ENCODE measurements at places on chromosomes 7 and 10.

- DNase-seq: peak; percentile 70
Measured at GRCh38 chr10:69318867-69319727, 40.8 kb downstream of the HK1 start.

- DNase-seq: no peak
Measured at GRCh38 chr10:101736666-101737065, 39.2 kb downstream of the FGF8 start.

DNA sequence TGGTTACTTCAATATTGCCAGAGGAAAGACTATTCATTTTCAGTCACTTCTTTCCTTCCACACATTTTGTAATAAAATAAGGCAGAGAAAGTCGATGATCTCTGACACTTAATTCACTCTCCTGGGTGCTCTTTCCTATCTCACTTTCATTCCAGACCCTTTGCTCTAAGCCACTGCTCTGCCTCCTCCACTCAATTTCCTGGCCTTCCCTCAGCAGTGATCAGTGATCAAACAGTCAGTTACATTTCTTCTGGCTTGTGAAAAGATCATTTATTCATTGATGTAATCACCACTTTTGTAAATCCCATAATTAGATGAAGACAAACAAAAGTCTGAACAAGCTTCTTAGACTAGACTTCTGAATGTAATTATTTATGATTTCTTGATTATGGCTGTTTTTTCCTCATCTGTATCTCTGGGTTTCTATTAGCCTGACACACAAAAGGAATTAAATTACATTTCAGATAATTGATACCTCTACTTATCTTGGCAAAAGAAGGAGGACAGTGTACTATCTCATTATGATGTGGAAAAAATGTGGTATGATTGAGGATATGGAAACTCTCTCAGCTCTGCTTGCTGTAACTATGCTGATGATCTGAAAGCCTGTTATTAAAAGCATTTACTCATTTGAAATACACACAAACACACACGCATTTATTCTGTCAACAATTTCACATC, 1102.3 kb downstream of the GRM8 start:
- no peak for DNase-seq

GRCh38 chr10:119306986-119307392, 99.6 kb downstream of the GRK5 start:
- DNase-seq: no peak

GRCh38 chr7:40765639-40766038, 630.8 kb downstream of the SUGCT start:
- DNase-seq: no peak

DNA sequence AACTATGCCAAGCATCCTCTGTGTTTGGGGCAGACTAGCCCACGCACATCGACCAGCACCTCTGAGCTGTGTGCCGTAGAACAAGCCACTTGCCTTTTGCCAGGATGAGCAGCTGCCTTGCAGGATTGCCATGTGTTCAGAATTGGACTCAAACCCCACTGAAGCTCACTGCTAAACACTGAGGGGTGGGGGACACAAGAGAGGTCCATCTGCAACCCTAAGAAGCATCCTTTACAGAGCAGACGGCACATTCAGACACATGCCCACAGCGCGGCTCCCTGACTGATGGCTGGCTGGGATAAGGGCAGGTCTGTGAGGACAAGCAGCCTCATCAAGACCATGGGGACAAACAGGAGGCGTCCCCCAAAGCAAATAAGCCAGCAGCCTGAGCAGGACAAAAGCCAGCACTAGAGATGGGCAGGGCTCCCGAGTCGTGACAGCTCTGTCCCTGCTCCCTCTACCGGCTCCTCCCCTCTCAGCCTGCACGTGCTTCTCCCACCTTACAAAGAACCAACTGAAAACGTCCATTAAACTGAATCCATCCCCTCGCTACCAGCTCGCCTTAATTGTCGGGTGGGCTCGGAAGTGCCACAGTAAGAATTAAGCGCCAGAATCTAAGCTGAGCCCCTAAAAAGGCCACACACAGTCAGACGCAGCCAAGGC, 114.2 kb downstream of the PRKAG2 start:
- no peak for DNase-seq

GRCh38 chr7:101586078-101586905, 42.8 kb downstream of the MYL10 start:
- DNase-seq: no peak

DNA sequence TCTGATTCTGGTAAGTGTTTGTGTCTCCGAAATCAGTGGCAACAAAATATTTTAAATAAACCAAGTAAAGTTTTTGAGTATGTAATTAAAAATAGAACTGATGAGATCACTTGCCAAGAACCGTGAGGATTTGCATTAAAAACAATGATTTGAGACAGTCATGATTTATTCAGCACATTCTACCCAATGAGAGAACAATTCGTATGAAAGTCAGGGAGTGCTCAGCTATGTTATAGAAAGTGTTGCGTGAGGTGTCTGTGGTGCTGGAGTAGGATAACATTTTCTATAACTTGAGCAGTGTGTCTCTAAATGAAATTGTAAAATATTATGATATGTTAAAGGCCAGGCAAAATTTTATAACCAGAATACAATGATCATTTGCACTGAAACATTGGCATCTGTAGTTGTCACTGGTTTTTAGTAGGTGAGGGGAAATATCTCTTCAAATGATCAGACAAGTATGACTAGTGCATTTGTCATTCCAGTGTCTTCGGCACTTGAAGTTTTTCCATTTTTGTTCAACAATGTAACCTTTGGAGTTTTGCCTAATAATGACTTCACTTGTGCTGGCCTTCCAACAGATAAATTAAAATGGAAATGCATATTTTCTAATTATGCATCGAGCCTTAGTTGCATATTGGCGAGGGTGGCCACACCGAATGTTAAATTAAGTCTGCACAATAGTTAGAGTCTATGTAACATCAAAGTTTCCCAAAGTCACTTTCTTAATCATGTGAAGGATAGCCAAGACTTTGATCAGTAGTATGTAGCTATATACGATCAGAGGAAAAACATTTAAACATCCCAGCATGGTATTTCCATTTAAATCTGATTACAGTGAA, 335.9 kb downstream of the GFRA1 start:
- no peak for DNase-seq

- no peak for DNase-seq
Measured at GRCh38 chr7:133822868-133823552, 304.1 kb upstream of the LRGUK start.

- no peak for DNase-seq
Measured at GRCh38 chr7:31478721-31479120, 35.2 kb upstream of the ITPRID1 start.

DNA sequence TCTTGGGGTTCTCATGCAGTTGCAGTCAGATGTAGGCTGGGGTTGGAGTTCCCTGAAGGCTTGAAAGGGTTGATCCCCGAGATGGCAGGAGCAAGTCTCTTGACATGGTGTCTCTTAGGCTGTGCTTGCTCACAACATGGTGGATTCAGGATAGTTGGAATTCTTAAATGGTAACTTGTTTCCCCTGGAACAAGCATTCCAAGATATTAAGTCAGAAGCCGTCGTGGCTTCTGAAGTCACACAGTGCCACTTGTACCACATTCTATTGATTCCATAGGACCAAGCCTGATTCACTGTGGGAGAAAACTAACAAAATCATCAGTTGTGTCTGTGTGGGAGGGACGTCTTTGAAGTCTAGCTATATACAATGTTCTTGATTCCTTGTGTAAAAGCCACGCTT, 3.5 kb upstream of the SLC35B4 start:
- DNase-seq: no peak

GRCh38 chr7:108062250-108063014, 59.5 kb upstream of the LAMB1 start:
- DNase-seq: no peak

DNA sequence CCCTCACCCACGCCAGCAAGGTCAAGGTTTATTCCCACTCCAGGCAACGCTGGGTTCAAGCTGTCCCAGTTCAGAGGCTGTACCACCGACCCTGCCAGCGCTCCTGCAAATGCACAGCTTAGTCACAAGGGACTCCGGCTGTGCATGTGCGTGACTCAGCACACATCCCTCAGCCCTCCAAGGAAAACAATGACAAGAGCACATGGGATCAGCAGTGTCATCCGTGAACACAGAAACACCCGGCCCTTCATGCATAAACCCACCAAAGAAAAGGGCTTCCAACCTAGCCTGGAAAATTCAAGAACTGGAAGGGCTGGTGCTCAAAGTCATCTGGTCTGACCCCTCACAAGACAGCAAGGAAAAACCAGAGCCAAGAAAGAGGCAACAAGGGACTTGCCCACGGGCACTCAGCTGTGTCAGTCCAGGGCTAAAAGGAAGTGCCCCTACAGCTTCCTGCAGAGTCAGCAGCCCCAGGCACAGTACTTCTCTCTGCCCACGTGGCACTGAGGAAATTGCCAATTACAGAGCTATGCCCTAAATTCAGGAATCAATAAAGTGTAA, 106.1 kb downstream of the KCNMA1 start:
- no peak for DNase-seq

GRCh38 chr7:142733271-142733670, 16.0 kb upstream of the PRSS1 start:
- DNase-seq: no peak

DNA sequence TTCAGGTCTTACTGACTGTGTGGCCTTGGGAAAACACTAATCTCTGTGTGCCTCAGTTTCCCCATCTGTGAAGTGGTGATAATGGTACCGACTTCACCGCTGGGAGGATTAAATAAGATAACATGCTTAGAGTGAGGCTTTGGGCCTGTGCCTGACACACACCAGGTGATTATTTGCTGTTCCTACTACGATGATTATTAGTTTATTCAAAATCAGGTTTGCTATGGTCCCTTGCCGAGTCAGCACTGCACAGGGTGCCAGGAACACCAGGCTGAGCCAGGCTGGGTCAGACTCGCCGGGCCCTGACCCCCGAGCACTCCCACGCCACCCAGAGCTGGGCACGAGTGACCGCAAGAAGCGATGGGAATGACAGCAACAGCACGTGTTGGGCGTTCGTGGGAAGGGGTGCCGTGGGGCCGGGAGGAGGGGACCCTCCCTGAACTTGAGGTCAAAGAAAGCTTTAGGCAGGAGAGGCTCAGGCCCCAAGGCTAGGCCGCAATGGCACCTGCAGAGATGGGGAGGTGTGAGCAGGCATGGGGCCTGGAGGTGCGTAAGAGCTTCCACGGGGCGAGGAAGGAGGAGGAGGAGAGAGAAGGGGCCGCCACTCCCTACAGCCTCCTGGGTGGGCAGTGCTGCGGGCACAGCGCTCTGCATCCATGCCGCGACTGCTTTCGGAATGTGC, 325.4 kb downstream of the DNAJB6 start:
- no peak for DNase-seq

GRCh38 chr7:37781156-37781555, 67.2 kb upstream of the NME8 start:
- DNase-seq: no peak

GRCh38 chr7:30843741-30844482, 67.7 kb upstream of the AQP1 start:
- DNase-seq: no peak

DNA sequence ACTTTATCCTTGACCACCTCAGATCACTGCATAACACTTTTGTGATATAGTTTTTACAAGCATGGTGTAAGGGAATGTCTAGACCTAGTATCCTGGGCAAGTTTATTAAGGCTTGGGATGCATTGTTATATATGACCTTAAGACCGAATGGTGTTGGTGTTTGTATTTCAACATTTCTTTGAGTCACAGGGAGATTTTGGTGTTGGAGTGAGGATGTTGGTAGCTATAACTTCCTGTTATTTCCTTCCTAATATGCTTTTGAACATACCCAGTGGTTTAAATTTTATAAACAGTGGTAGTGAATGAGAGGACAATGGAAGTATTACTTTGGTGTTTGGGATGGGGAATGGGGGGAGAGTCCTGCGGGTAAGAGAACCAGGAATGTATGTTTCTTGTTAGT, 2.6 kb downstream of the EXOC4 start:
- DNase-seq: no peak

- DNase-seq: no peak
Measured at GRCh38 chr10:50536617-50537240, 87.0 kb downstream of the SGMS1 start.

DNA sequence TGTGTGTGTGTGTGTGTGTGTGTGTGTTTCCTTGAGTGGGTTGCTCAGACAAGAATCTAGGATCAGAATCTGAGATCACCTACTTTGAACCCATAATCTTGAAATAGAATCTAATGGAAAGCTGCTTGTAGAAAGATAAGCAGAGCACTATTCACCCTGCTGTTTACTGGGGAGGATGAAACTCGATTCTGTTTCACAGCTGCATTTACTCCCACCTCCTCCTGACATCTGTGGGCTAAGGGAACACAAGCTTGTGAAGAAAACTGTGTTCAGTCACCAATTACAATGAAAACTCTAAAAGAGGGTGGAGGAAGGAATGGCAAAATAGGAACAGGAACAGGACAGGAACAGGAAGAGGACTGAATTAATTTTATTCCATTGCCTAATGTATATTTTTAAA, 269.5 kb downstream of the TSPAN12 start:
- no peak for DNase-seq

- no peak for DNase-seq
Measured at GRCh38 chr10:97123765-97124164, 62.0 kb downstream of the SLIT1 start.

DNA sequence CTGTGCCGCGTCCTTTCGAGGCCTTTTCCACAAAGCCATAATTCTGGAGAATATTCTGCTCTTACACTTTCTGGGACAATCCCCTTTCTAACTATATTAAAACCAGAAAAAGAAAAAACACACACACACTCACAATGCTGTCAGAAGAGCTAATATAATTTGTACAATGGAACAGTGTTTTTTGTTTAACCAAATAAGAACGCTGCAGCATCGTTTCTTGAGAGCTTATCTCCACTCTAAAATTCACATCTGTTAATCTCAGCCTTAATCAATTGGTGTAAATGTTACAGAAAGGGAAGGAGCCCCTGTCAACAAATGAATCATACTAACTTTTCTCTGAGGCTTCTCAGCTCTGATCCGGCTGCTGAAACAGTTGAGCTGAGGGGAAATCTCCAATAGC, 123.9 kb downstream of the GALNT11 start:
- DNase-seq: no peak

DNA sequence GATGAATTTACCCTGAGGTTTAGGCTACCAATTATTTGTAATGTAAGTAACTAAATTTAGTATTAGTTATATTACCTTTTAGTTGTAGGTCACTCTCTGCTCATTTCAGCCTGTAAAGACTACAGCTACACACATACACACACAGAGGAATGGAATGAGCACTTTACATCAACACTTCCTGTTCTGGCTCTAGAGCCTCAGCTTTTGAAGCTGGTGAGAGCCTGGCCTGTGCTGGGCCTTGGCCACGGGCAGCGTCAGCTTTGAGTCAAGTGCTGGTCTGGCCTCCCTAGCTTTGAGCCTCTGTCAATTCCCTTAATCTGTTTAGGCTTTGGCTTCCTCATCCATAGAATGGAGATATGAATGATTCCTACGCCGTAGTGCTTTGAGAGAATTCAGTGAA, 141.7 kb downstream of the EGFR start:
- DNase-seq: no peak

DNA sequence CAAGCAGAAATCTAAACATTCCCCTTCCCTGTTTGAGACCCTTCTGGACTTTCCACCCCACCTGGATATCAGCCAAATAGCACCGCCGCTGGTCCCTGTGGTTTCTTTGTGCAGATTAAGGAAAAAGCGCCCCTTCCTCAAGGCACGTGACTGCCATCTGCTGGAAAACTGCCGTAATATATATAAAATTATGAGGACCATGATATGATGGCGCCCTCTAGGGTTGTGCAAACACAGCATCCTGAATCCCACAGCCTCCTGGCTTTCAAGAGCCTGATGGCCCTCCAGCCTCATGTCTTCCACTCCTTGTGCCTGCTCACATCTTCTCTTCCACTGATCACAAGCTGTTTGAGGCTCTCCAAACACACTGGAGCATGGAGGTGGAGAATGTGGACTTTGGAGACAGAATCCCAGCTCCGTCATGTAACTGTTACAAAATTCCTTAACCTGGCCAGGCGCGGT, 121.3 kb downstream of the MYL10 start:
- no peak for DNase-seq

Measured in activated CD4-positive, alpha-beta T cell treated with anti-CD3 and anti-CD28 coated beads for 1 hour (primary cell).